ENCODE measurements at places on chromosomes 7 and 10. TPM values are rescaled to one million over a fixed set of nuclear protein-coding genes. Genes with fewer than 3 reads are reported as not detected.

DNA sequence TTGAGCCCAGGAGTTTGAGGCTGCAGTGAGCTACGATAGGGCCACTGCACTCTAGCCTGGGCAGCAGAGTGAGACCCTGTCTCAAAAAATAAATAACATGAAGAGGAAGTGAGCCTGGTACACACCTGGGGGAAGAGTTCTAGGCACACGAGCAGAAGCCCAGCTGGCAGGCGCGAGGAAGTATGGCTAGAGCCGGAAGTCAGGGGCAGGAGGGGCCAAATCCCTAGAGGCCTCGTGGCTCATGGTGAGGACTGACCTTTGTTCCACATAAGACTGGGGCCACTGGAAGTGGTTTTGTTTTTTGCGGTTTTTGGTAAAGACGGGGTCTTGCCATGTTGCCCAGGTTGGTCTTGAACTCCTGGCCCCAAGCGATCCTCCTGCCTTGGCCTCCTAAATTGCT, 117.6 kb downstream of the HIP1 start:
- DNase-seq, result no peak
- H3K27ac ChIP-seq, result no peak overlapping the region
- H3K4me3 ChIP-seq, result no peak overlapping the region
- peaks cover 2% of the 10 kb centered on the region for H3K36me3 ChIP-seq

ENTPD1 gene
- not detected for total RNA-seq

DNA sequence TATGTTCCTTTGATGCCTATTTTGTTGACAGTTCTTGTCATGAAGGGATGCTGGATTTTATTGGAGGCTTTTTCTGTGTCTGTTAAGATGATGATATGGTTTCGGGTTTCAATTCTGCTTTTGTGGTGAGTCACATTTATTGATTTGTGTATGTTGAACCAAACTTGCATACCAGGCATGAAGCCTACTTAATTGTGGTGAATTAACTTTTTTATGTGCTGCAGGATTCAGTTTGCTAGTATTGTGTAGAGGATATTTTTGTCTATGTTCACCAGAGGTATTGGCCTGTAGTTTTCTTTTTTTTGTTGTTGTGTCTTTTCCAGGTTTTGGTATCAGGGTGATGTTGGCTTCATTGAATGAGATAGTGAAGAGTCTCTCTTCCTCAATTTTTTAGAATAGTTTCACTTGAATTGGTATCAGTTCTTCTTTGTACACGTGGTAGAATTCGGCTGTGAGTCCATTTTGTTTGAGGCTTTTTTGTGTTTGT, 345.9 kb downstream of the KIF20B start:
- no peak for DNase-seq
- H3K27ac ChIP-seq, result no peak overlapping the region
- no peaks in the 10 kb centered on the region for H3K4me1 ChIP-seq
- no peaks in the 10 kb centered on the region for H3K27me3 ChIP-seq
- no peaks in the 10 kb centered on the region for H3K36me3 ChIP-seq
- H3K4me3 ChIP-seq, result no peak overlapping the region

GRCh38 chr7:29527505-29528108, 36.0 kb upstream of the PRR15 start:
- H3K36me3 ChIP-seq, result no peaks in the 10 kb centered on the region
- DNase-seq, result no peak
- H3K4me3 ChIP-seq, result no peak overlapping the region
- H3K4me1 ChIP-seq, result no peaks in the 10 kb centered on the region
- H3K27ac ChIP-seq, result no peak overlapping the region

DNA sequence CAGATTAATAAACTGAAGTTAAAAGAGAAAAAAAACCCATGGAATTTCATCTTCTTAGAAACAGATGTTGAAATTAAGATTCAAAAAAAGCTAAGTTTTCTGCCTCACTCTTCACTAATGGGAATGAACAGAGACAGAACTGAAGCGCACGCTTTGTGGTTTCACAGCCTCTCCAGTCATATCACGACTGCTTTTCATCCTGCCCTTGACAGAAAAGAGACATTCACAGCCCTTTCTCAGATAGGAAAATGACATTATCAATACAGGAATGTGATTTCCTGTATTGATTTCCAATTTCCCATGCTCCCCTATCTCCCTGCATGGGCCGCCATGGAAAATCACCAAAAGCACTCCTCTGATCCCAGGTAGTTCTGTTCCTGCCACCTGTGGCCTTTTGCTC, 108.2 kb downstream of the PFKFB3 start:
- DNase-seq, result no peak
- H3K4me1 ChIP-seq, result no peaks in the 10 kb centered on the region
- H3K4me3 ChIP-seq, result no peak overlapping the region
- no peak overlapping the region for H3K27ac ChIP-seq

ZNF239 gene
- total RNA-seq, result 1.7 TPM

DNA sequence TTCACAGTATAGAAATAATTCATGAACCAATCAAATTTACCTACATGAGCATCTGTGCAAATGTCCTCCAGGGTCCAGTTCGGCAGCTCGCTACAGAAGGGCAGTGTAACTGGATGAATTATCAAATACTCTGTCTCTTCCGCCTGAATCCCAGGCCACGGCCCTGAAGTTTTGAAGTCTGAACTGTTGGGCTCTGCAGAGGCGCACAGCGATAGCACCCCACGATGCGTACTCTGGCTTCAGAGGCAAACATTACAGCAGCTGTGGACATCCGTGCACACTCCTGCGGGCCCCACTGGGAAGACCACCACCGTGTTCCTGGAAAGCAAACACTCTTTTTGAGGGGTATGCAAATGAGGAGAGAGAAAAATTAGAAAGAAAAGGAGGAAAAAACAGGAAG, 259.8 kb upstream of the TCERG1L start:
- no peaks in the 10 kb centered on the region for H3K4me1 ChIP-seq
- no peak overlapping the region for H3K27ac ChIP-seq
- no peak for DNase-seq

DNA sequence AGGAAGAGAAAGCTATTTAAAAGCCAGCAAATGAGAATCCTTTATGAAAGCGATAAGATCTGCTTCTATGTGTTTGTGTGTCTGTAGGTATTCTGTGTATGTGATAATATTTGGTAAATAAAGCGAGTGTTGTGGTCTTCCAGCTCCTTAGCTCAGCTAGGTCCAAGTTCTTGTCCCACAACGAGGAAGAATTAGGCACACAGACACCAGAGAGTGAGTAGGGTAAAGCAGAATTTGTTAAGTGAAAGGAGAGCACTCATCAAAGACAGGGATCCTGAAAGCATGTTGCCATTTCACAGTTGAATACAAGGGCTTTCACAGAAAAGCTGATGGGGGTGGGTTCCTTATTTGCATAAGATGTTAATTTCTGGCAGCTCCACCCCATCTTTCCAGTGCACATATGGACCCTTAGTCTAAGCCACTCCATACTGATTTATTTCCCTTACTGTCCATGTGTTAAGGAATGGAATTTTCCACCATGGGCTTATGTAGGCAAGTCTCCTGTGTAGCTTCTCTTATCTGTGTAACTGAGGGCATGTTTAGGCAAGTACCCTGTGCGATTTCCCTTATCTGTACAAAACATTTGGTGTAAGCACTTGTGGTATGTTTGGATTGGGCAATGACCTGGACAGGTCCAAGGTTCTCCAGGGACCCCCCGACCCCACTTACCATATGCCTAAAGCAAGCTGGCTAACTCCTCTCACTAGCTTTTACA, 165.9 kb upstream of the VIPR2 start:
- H3K27ac ChIP-seq, result no peak overlapping the region
- H3K27me3 ChIP-seq, result no peaks in the 10 kb centered on the region
- DNase-seq, result no peak
- H3K36me3 ChIP-seq, result no peaks in the 10 kb centered on the region
- no peak overlapping the region for H3K4me3 ChIP-seq
- no peaks in the 10 kb centered on the region for H3K4me1 ChIP-seq

- H3K36me3 ChIP-seq, result no peaks in the 10 kb centered on the region
- H3K4me3 ChIP-seq, result no peak overlapping the region
- no peak for DNase-seq
- H3K27me3 ChIP-seq, result peaks cover 26% of the 10 kb centered on the region
- H3K27ac ChIP-seq, result no peak overlapping the region
Observed at GRCh38 chr10:6564367-6564766, 15.7 kb downstream of the PRKCQ start.

GRCh38 chr7:105752671-105753275, 123.6 kb downstream of the ATXN7L1 start:
- H3K27me3 ChIP-seq, result no peaks in the 10 kb centered on the region
- H3K4me3 ChIP-seq, result no peak overlapping the region
- H3K4me1 ChIP-seq, result no peaks in the 10 kb centered on the region
- no peak overlapping the region for H3K27ac ChIP-seq
- DNase-seq, result no peak
- H3K36me3 ChIP-seq, result no peaks in the 10 kb centered on the region

DNA sequence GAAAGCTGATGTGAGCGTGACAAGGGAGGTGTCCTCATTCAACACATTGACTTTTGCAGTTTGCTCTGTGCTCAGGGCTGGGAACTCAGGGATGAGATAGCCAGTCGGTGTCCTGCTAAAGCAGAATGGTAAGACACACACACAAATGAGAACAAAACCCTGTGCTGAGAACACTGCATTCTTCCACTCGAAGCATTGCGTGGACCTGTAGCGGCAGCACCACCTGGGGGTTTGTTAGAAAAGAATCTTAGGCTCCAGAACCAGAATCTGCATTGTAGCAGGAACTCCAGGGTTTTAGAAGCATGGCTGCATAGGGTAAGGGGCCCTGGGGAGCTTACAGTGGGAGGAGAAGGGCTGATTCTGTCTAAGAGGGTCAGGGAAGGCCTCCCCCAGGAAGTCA, 21.5 kb upstream of the OGDHL start:
- peaks cover 17% of the 10 kb centered on the region for H3K27me3 ChIP-seq
- no peak overlapping the region for H3K4me3 ChIP-seq
- H3K4me1 ChIP-seq, result no peaks in the 10 kb centered on the region
- no peaks in the 10 kb centered on the region for H3K36me3 ChIP-seq
- DNase-seq, result no peak
- no peak overlapping the region for H3K27ac ChIP-seq

GRCh38 chr10:87860156-87860795, 3.1 kb downstream of the KLLN start:
- no peak overlapping the region for H3K4me3 ChIP-seq
- H3K4me1 ChIP-seq, result no peaks in the 10 kb centered on the region
- no peak overlapping the region for H3K27ac ChIP-seq
- peaks cover 5% of the 10 kb centered on the region for H3K36me3 ChIP-seq

- peak; percentile 53 for DNase-seq
- peaks cover 33% of the 10 kb centered on the region for H3K4me1 ChIP-seq
- H3K27me3 ChIP-seq, result no peaks in the 10 kb centered on the region
- H3K27ac ChIP-seq, result peak overlapping the region; percentile 96
- peak overlapping the region; percentile 95 for H3K4me3 ChIP-seq
Observed at GRCh38 chr10:31319602-31320549, 860 bp downstream of the ZEB1 start.

DNA sequence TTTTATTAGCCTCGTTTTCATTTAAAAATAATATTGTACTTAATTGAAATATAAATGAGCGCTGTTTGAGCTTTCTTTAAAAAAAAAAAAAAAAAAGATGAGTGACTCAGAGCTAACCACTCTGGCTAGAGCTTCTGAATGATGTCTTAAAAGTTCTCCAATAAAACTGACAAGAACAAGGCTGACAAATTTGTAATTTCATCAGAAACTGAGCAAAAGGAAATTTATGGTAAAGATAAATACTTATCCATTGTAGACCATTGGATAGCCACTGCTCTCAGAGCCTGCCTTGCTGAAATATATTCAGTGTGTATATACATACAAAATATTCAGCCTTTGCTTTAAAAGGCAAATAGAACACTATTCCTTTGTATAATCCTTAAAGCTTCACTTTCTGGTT, 91.2 kb upstream of the OIT3 start:
- H3K4me1 ChIP-seq, result peaks cover 32% of the 10 kb centered on the region
- H3K27ac ChIP-seq, result peak overlapping the region; percentile 69
- no peaks in the 10 kb centered on the region for H3K36me3 ChIP-seq
- no peak overlapping the region for H3K4me3 ChIP-seq
- DNase-seq, result no peak

DNA sequence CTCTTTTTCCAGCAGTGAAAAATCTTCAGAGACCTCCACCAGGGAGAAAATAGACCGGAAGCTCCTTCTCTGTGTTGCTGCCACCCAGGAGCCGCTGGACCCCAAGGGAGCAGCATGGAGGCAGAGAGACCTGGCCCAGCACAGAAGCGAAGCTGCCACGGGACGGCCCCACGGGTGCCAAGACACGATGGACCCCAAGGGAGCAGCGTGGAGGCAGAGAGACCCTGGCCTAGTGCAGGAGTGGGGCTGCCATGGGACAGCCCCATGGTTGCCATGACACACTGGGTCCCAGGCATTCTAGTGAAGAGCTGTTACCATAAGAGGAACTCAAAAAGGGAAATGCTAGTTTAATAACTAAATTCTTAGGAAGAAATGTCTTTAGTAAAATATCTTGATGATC, 186.3 kb downstream of the PTPRN2 start:
- H3K27me3 ChIP-seq, result no peaks in the 10 kb centered on the region
- DNase-seq, result no peak
- H3K27ac ChIP-seq, result no peak overlapping the region
- H3K36me3 ChIP-seq, result no peaks in the 10 kb centered on the region
- no peak overlapping the region for H3K4me3 ChIP-seq
- H3K4me1 ChIP-seq, result no peaks in the 10 kb centered on the region

CYP3A7 gene
- total RNA-seq, result not detected

GBX1 gene
- total RNA-seq, result not detected

DNA sequence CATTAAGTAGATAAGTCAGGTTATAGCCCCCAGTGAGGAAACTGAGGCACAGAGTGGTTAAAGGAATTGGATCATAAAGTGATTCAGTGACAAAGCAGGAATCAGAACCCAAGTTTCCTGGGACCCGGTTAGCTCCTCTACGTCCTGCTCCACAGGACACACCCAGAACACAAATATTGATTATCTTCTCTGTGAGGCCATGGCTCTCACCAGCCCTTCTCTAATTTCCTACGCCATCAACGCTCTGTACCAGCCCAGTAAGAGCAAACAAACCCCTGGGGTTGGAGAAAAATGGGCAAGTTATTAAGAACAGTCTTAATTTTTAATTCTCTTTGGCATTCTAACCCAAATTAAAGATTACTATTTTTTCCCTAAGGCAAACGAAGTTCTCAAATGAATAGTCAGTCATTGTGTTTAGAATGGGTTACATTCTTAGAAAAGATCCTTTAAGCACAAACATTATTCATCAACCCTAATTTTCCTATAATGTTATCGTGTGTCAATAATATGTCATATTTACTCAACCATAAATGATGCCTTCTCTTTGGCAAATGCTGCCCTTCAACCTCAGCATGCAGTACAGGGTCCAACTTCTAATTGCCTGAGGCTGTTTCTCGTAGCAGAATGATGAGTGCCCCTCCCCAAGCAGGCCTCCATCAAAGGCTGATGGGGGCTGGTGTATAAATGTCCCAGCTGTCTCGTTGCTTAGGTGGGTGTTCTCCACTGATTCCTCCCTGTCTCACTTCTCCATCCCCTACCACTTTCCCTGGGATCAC, 25.4 kb upstream of the TM9SF3 start:
- no peak overlapping the region for H3K27ac ChIP-seq
- H3K4me3 ChIP-seq, result no peak overlapping the region
- H3K4me1 ChIP-seq, result peaks cover 17% of the 10 kb centered on the region
- H3K36me3 ChIP-seq, result no peaks in the 10 kb centered on the region

- H3K27ac ChIP-seq, result no peak overlapping the region
- no peaks in the 10 kb centered on the region for H3K36me3 ChIP-seq
- no peaks in the 10 kb centered on the region for H3K4me1 ChIP-seq
- H3K4me3 ChIP-seq, result no peak overlapping the region
- 0 out of 2 replicates have a peak, but pooled peaks cover 3% of the 10 kb centered on the region for H3K27me3 ChIP-seq
- DNase-seq, result no peak
Observed at GRCh38 chr7:38016567-38016966, 96.1 kb downstream of the EPDR1 start.

- H3K36me3 ChIP-seq, result no peaks in the 10 kb centered on the region
- H3K4me1 ChIP-seq, result no peaks in the 10 kb centered on the region
- no peak overlapping the region for H3K27ac ChIP-seq
- no peaks in the 10 kb centered on the region for H3K27me3 ChIP-seq
- no peak overlapping the region for H3K4me3 ChIP-seq
Observed at GRCh38 chr7:15950299-15950698, 263.8 kb upstream of the MEOX2 start.

Data from SJSA1 (cell line).